ENCODE measurements at places on chromosomes 11 and 22.

DNA sequence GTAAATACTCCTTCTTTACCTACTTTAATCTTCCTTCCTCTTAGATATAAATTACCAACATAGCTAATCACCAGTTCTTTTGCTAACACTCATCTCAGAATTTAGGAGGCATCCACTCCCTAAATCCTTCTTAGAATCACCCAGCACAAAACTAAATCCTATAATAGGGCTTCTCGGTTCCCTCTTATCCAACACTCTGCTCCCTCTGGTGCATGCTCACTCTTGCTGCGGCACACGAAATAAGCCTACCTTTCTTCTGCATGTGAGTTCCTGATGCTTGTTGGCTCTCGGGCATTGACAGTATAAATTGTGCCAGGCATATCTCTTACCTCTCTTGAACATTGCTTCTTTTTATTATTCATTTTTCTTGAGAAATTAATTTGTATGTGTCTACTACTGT lies 61.0 kb downstream of the OR5AK2 start:
- no peak for DNase-seq

- DNase-seq: no peak
Measured at GRCh38 chr11:118902336-118903203, 18.9 kb downstream of the CXCR5 start.

GRCh38 chr11:120306519-120307242 lies 18.4 kb upstream of the TLCD5 start:
- peak; percentile 89 for DNase-seq

DNA sequence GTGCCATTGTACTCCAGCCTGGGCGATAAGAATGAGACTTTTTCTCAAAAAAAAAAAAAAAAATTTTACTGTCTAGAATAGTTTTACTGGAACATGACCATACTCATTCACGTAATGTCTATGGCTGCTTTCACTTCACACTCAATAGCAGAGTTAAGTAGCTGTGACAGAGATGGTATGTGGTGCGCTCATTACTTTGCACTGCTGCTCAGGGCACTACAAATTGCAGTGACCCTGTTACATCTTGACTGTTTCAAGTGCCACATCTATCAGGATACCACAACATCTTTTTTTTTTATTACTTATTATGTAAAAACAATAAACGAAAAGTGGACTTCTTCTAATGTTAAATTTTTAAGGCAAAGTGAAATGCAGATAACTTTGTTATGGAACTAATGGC lies 110.3 kb downstream of the ARHGAP20 start:
- DNase-seq: no peak

GRCh38 chr22:41526226-41526829 lies 17.9 kb downstream of the POLR3H start:
- no peak for DNase-seq

DNA sequence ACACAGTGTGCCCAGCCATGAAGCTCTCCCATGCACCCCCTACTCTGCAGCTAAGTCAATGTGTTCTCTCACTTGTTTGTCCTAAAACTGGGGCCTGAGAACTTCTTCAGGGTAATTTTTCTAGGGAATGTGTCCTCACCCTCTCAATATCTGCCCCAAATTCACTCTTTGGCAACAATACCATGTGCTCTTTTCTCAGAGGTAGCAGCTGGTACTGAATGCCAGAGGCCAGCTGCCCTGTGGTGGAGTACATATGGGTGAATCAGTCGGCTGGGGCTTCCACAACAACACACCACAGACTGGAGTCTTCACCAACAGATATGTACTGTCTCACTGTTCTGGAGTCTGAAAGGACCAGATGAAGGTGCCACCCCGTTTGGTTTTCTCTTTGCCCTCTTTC lies 97.7 kb upstream of the TOP3B start:
- peak; percentile 8 for DNase-seq

GRCh38 chr11:11155962-11156815 lies 196.9 kb downstream of the CSNK2A3 start:
- no peak for DNase-seq

GRCh38 chr11:102560555-102561011 lies 30.0 kb upstream of the MMP7 start:
- DNase-seq: peak; percentile 62

DNA sequence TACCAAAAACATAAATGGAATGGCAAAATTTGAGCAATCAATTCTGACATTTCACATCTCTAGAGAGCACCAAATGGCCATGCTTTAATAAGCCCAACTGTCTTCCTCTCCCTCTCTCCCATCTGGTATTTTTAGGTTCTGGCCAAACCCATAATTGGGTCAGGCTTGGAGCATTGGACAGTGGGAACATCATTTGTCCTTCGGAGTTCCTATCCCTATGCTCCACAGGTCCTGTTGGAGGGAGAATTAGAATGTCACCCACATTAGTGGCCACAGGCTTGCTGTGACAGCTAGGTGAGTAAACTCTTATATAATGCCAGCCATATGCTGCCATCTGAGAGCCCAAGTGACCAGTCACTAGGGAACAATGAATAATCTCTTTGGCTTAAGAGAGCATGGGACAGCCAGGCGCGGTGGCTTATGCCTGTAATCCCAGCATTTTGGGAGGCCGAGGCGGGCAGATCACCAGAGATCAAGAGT lies 251.0 kb upstream of the CCDC90B start:
- DNase-seq: no peak

DNA sequence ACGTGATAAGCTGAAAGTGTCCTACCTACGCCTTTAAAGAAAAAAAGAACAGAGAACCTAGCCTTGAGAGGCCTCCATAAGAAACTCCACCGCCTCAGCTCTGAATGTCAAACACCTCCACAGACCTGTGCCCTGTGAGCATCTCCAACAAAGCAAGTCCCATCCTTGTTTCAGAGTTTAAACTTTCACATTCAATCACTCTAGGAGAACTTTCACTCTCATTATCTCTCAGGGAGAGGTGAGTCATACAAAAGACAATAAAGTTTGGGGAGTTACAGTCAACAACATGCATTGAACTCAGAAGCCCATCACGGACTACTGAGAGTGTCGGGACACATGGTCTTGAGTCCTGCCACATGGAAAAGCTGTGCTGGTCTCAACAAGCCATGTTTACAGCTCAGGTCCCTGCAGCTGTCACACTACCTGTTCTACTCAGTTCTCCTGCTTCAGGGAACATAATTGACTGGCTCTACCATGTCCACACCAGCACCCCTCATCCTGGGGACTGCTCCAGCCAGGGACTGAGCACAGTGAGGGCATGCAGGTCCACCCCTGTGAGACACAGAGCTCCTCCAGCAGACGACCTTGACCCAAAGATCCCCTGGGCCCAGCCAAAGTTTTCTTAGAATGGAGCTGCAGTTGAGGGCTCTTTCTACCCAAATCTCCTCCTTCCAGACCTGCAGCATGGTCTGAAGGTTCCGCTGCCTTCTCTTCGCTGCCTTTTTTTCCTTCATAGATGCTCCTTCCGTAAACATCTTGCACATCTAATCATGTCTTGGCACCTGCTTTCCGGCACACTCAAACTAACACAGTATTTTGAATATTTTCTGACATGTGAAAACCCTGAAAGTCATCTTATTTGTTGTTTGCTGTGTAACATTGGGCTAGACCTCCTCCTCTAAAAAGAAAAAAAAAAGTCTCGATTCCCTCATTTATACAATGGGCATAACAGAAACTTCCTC lies 114.9 kb downstream of the ETS1 start:
- DNase-seq: no peak

DNA sequence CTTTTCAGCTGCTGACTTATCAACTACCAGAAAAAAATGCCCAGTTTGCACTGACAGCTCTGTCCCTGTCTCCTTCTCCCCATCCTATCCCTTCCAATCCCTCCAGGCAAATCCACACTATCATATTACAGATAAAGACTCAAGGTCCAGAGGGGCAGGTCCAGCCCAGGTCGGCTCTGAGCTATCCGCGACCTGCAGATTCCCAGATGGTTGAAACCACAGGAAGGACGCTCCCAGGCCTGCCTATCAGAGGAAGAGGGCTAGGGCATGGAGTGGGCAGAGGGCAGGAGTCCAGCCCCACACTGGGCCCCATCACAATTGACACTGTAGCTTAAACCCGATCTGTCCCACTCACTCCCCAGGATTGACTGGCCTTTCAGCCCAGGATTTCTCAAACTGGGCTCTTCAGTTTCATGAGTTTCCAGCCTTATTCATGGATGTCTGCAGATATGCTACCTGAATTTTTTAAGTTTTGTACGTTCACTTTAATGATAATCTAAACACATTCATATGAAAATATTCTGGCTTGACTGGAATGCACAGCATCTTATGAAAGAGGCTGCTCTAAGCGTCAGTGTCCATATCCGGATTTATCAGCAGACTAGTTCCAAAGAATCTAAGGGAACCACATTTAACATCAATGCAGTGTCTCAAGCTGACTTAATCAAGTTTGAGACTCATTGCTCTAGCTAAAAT lies 16.4 kb upstream of the FCHSD2 start:
- no peak for DNase-seq

DNA sequence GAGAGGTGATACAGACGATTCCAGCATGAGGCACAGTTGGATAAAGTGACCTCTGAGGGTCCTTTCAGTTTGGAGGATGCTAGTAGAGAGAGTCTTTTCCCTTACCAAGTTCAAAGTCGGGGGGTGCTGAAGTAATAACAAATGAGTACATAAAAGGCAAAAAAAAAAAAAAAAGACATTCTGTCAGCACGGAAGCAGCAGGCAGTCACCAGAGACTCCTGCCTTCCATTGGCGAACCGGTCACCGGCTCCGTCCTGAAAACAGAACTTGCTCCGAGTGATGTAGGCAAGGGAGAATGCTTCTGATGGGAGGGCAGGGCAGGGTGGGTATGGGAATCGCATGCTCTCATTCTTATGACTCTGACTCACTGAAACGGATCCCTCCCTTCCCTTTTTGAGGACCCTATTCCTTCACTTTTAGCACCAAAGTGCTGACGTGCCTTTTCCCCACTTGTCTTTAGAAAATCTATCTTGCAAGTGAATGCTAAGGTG lies 65.9 kb downstream of the PRR5L start:
- DNase-seq: peak; percentile 29

Data from HCEC 1CT (cell line).